ENCODE measurements at places on chromosomes 13 and 19.

DNA sequence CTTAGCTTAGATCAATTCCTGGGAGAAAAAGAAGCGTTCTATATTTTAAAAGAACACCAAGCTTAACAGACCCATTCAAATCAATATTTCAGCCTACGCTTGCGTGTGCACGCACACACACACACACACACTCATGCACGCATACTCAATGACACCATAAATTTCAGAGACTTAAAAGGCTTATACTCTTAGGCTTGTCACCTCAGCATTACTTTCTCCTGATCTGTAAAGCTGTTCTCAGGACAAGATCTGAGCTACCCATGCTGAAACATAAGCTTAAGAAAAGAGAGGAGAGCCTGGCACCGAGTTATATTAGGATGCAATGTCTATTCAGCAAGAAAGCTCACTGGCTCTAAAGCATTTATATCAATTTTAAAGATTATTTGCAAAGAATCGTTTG lies 368.5 kb downstream of the FGF14 start:
- DNase-seq: no peak

DNA sequence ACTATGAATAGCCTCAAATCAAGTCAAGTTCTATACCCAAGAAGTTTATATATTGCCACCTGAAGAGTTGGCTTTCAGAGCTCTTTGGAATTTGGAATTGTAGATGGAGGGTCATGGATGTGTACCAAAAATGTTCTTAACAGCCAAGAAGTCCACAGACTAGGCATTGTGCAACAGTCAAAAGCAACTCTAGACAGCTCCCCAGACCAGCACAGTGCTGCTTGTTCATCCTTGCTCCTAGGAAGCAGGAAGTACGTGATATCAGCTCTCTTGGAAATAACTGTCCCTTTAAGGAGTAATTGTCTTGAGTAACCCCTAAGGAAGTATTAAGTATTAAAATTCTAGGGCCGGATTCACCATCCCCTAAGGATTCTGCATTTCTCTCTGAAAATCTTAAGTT lies 30.7 kb upstream of the IL17D start:
- no peak for DNase-seq

GRCh38 chr13:21465710-21466160 lies 6.6 kb upstream of the ZDHHC20 start:
- DNase-seq: no peak

- DNase-seq: no peak
These were observed 963 bp downstream of the VPS36 start for GRCh38 chr13:52449331-52450011.

GRCh38 chr19:41707502-41707812 lies 969 bp upstream of the CEACAM5 start:
- no peak for DNase-seq

DNA sequence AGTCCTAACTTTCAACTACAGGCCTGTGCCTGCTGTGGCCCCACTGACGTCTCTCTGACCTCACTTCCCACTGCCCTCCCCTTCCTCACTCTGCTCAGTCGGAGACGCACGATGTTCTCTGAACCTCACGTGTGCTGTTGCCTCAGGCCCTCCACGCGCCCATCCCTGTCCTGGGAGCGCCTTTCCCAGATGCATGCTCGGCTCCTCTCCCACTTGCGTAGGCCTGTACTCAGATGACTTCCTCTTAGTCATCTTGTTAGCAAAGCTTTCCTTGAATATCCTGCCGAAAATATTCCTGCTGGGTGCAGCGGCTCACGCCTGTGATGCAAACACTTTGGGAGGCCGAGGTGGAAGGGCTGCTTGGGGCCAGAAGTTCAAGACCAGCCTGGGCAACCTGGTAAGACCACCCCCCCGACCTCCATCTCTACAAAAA lies 9.3 kb upstream of the SYT5 start:
- no peak for DNase-seq

- no peak for DNase-seq
These were observed 19.5 kb downstream of the CHERP start for GRCh38 chr19:16522559-16523377.

DNA sequence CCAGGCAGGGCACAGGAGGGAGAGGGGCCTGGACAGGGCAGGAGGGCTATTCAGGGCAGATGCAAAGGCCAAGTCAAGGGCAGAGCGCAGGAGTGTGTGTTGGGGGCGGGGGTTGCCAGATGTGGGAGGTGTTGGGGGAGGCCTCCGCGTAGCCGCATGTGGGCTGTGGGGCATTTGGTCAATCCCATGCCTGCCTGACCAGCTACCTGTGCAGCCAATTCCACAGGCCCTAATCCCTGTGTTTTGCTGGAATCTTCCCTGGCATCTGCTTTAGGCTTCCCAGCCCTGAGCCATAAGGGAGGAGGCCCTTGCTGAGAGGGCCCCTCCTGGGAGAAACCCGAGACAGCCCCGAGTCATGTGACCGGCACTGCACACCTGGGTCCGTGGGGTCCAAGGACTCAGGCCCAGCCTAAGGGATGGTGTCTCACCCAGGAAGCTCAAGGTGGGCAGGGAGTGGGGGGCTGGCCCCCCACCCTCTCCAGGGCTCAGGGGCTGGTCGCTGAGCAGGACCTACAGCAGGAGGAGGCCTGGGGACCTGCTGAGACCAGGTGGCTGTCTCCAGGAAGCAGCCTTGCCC lies 20.3 kb downstream of the RFX1 start:
- no peak for DNase-seq

- DNase-seq: no peak
These were observed 483.1 kb downstream of the GPC6 start for GRCh38 chr13:93709506-93710244.

DNA sequence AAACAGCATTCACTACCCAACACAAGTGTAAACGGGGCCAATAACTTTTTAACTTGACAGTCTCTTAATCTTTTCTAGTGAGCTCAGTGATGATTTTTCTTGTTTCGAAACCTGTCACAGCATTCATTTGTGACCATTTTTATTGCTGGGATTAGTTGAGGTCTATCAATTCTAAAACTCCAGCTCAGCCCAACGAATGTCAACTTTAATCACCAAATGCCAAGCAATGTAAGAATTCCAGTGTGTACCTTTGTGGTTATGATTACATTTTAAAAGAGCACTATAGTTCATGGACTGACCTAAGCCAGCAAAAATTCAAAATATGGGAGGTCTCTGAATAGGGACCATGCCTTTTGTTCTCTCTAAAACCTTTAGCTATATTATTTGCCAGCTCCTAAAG lies 694.3 kb upstream of the SGCG start:
- DNase-seq: no peak

DNA sequence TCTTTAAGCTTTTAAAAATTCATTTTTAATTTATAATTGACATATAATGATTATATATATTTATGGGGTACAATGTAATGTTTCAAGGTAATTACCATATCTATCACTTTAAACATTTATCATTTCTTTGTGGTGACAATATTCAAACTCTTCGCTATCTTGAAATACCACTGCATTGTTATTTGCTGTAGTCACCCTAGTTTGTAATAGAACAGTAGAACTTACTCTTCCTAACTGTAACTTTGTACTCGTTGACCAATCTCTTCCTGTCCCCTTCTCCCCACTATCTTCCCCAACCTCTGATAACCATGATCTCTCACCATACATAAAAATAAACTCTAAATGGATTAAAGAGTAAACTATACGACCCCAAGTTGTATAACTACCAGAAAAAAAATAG lies 20.4 kb downstream of the COG6 start:
- no peak for DNase-seq

DNA sequence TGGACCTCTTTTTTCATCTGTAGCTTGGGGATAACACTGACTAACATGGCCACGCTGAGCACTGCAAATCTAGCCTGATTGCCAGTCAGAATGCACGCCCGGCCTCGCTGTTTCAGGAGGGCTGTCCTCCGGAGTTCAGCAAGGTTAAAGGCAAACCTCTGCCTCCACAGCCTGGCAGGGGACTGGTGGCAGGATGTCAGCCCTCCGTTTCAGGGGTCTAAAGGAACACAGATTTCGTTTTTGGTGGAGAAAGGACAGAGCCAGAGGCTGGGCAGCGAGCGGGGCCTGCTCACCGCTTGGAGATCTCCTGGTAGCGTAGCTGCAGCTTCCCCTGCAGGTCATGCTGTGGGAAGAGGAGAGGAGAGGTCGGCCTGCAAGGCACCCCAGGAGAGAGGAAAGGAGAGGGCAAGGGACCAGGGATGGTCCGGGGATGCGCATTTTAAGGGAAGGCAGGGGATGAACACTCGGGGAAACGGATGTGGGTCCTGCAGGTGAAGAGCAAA lies 560 bp downstream of the NDUFA7 start:
- DNase-seq: no peak

DNA sequence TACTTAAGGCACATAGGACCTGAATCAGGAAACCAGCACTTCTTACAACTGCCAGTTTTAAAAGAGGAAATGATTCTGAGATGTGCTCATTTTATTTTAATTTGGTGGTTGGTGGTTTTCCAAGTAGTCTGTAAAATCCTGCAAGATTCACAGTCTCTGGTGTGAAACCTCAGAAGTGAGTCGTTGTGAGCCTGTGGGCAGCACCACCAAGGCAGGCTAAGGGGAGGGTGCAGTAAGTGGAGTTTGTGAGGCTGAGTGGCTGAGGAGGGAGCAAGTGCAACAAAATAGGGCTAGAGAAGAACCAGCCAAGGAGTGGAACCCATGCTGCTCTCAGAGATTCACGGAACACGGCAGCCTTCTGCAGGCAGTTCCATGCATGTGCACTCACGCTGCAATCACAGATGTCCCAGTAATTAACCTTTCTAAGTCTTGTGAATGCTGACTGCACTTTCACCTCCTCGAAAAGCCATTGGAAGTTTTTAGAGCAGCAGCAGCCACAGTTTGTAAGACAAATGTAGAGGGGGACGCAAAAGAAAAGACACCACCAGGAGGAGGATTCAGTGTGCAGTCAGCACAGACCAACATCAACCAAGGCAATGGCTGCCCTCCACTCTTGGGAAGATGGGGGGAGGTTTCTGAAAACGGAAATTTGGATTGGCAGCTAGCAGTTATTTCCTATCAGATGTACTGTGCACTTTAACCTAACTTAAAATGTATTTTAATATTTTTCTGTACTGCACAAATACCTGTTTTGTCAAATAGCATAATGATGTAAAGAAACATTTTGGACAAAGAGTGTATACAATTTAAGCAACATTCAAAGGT lies 44.9 kb downstream of the ESD start:
- peak; percentile 66 for DNase-seq

GRCh38 chr19:51803519-51803918 lies 8.6 kb downstream of the FPR3 start:
- DNase-seq: no peak

- no peak for DNase-seq
These were observed 30.1 kb downstream of the ZAR1L start for GRCh38 chr13:32284927-32285632.

DNA sequence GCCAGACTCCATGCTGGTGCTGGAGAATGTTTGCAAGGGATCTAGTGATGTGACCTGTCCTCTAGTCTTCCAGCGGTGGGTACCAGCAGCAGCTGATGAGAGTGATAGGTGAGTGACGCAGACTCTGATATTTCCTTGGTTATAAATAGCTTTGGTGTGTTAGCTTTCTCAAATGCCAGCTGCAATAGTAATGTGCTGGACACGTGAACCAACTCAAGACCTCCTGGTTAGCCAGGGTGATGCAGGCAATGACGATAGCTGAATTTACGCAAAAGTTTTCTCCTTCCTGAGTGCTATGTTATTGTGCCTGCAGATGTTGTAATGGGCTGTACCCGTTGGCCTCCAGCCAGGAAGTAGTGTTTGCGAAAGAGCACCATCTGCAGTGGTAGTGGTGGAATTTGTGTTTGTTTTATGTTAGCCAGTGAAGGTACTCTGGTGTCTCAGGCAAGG lies 129.5 kb downstream of the CYSLTR2 start:
- no peak for DNase-seq

GRCh38 chr19:38210458-38210987 lies 13.5 kb downstream of the DPF1 start:
- no peak for DNase-seq

DNA sequence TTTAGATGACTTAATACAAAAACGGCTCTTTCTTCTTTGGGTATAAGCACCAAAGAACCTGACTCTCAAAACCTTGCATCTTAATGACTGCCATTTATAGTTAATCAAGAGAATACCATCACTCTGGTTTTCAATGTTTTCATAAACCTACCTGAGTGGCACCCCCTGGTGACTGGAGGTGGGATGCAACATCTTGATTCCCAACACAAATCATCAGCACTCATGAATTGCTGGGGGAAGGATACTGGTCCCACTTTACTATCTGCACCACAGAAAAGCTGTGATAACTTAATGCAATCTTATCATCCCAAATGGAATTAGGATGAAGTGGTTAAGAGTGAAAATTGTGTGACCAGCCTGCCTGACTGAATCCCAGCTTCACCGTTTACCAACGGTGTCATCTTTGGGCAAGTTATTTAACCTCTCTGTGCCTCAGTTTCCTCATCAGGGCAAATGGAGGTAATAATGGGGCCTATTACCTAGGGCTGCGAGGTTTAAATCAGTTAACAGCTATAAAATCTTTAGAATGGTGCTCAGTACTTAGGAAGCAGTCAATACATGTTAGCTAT lies 366.4 kb downstream of the KLF12 start:
- DNase-seq: peak; percentile 15
